Smooth muscle cell of the brain vasculature (primary cell): ENCODE measurements at places on chromosomes 13 and 19.

DNA sequence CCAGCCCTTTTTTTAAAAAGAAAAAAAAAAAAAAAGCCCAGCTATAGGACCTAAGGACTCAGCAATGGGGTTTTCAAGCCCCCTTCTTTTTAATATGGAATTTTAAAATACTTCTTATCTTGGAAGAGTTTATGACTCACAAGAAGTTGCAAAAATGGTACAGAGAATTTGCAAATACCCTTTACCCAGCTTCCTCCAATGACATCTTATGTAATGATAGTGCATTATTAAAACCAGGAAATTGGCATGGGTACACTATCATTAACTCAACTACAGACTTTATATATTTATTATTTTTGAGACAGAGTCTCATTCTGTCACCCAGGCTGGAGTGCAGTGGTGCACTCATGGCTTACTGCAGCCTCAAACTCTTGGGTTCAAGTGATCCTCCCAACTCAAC lies 16.1 kb downstream of the TMEM38A start:
- DNase-seq, result no peak

GRCh38 chr13:49183672-49184325 lies 36.3 kb upstream of the MLNR start:
- DNase-seq, result no peak

- no peak for DNase-seq
Observed at GRCh38 chr19:38183251-38183897, 40.6 kb downstream of the DPF1 start.

DNA sequence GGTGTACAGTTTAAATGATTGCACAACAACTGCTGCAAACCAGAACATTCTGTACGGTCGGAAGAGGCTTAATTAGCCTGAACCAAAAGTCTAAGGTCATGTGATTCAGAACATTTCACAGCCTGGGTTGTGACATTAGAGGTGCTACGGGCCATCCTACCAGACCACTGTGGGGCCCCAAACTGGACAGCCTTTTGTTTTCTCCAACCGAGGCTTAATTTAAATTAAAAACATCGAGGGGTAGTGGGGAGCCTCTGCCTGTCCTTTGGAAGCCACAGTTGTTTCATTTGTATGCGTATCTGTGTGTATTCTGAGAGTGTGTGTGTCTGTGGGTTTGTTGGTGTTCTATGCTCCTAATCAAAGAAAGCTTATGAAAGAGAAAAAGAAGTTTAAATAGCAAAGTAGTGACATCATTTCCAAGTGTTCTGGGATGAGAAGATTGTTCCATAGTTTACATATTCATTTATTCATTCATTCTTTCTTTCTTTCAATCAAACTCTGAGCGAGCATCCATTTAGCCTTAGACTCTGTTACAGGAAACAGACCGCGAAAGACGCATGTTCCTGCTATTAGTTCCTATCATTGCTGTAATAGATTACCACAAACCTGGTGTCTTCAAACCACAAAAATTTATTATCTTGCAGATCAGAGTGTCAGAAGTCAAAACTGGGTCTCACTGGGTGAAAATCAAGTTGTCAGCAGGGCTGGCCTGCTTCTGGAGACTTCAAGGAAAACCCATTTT lies 444.8 kb downstream of the FOXO1 start:
- DNase-seq, result no peak

DNA sequence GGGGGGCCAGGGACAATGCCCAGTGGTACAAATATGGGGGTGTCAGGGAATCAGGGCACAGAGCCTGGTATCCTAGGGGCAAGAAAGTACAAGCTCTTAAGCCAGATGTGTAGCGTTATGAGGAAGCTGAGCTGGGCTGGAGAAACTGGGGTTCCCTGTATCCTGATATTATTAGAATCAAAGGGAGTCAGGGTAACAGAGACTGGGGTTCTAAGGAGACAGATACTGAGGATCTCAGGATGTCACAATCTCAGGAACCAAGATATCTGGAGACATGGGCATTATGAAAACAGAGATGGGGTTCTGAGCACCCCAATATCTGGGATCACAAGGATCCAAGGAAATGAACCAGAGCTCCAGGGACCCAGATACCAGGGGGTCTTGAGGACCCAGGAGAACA lies 784 bp downstream of the BCL3 start:
- no peak for DNase-seq

GRCh38 chr19:46958532-46958931 lies 61.1 kb upstream of the NPAS1 start:
- no peak for DNase-seq

DNA sequence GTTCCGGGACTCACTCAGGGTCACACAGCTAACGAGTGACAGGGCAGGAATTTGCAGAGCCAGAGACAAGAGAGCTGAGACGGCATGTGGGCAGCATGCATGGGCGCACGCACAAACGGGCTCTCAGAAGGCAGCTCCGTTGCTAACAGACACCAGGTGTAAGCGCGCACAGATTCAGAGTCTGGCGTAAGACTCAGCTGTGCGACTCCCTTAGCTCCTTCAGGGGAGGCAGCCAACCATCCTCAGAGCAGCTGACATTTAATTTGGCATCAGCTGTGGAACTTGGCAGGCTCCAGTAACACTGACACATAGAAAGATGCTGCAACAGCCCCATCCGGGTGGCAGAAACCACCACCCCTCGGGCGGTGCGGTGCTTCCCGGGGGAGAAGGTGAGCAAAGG lies 7.5 kb upstream of the TM6SF2 start:
- no peak for DNase-seq

DNA sequence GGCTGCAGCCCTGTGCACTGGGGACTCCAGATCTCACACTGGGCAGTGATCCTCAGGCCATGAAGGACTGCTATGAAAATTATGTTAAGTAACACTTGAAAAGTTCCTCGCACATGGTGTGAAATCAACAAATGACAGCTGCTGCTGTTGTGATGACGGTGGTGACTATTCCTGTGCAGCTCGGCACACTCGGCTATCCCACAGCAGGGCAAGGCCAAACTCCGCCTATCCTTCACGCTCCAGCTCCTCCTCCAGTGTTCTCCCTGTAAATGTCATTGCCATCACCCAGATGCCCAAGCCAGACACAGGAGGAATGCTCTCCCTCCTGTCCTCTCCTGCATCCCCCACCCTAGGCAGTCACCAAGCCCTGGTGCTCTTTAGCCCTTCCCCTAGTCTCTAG lies 31.3 kb downstream of the GRIK5 start:
- no peak for DNase-seq

DNA sequence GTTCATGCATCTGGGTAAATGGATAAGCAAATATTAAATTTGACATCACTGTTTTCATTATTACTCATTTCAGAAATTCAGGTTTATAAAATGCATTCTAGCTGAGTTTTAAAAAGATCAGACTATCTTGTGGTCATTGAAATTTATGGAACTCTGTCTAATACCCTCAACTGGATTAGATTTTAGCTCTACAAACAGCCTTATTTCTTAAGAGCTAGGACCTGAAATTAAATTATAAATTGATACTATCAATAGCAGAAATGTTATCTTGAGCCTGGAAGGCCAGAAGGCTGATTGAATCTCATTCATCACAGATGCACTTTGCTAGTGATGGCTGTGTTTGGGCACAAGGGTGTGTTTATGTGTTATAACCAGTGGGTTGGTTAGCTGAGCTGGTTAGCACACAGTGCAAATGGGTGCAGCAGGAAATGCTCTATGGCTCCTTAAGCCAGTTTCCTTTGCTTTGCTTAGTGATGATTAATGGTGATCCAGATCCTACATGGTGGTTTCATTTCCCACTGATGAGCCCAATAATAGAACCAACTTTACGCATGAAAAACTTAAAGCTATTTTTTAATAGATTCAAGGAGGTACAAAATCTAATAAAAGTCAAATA lies 310.8 kb upstream of the KLF12 start:
- no peak for DNase-seq

DNA sequence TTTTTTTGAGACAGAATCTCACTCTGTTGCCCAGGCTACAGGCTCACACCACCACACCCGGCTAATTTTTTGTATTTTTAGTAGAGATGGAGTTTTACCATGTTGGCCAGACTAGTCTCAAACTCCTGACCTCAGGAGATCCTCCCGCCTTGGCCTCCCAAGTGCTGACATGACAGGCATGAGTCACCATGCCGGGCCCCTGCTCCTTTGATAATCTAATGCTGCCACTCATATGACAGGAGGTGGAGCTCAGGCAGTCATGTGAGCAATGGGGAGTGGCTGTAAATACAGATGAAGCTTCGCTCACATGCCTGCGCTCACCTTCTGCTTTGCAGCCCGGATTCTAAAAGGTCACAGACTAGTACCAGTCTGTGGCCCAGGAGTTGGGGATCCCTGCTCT lies 25.1 kb downstream of the ARHGEF18 start:
- DNase-seq, result no peak

DNA sequence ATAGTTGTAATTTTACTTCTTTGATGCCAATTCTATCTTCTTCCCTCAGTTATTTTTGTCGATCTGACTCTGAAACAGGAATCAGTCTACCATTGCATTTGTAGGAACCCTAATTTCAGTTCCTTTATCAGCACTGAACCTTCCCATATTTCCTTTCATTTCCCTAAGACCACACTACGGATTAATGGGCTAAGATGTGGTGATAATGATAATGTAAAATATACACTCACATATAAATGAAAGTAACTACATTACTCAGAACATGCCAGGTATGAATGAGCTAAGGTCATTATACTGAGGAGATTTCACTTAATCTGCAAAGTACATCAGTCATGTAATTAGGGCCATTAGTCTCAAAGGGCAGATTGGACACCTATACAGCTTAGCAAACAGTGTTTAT lies 60.2 kb upstream of the RFC3 start:
- no peak for DNase-seq

DNA sequence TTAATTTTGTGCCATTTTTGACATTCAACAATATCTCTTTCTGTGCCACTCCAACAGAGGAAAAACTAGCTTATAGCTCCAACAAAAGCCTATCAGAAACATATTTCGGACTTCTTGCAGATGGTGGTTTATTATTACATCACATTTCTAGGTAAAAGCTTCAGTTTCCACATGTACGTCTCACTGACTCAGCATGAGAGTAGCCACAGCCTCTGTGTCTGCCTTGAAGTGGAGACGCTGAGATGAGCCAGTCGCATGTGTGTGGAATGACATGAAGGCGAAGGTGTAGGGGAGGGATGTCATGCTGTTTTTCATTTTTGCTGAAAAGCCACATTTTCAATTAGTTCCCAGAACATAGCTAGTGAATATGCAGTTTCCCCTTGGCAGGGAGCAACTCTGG lies 598.6 kb downstream of the EFNB2 start:
- no peak for DNase-seq

DNA sequence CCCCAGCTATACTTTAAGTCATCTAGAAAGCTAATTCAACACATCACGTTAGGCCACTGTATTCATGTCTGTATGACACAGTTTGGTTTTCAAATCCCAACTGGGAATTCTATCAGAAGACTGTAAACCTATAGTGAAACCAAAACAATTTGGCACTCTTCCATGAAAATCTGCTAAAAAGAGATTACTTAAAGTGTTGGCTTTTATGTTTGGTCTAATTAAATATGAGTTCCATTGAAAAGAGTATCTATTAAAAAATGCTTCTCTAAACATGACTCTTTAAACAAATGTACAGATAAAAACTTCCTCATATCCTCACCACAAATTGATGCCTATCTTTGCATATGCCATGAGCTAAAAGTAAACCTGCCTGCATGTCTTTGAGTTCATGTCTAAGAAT lies 25.4 kb downstream of the PCDH9 start:
- no peak for DNase-seq

DNA sequence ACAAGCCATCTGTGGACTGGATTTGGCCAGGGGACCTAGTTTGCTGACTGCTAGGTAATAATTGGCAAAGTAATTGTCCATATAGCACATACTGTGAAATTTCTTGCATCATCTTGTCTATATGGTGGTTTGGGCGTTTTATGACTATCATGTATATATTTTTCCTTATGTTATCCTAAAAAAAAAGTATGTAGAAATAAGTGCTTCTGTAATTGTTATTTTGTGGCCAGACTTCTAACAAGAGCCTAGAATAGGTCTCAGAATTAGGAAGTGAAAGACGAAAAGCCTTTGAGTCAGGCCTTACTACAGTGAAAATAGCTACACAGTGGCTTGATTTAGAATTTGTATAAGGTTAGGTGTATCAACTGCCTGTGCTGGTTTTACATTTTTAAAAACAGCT lies 4.2 kb downstream of the FNDC3A start:
- DNase-seq, result no peak

DNA sequence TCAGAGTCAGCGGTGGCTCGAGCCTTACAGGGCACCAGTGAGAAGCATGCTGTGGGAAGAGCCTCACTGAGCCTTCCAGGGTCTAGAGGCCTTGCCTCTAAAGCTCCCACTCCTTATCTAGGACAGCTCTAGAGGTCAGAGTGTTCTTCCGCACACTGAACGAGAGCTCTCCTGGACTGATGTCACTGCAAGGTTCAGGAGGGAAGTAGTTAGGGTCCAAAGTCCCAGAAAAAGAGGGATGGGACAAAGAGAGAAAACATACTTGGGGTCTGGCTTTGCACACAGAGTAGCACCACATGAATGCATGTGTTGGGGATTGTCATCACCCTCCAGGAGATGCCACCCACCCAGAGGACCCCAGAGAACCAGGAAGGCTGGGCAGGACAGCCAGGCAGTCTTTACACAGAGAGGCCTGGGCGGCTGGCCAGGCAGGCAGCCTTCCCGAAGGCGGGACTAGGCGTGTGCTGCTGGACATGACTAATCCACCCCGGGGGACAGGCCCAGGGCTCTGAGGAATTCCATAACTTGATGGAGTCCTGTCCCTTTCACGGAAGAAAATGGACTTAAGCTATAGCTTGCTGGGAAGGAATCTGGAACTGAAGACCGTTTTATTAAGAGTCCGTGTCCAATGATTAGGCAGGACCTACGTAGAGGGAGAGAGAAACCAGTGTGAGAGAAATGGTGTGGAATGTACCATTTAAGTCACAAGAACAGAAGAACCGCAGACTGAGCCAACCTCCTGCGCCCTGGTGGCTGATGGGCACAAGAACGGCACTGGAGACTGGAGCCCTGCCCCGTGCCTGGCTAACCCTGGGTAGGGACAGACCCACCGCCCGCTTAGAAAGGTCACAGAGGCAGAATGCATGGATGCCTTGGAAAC lies 16.6 kb upstream of the EPHX3 start:
- DNase-seq, result peak; percentile 79

GRCh38 chr19:45047188-45047797 lies 8.4 kb downstream of the CLASRP start:
- no peak for DNase-seq

DNA sequence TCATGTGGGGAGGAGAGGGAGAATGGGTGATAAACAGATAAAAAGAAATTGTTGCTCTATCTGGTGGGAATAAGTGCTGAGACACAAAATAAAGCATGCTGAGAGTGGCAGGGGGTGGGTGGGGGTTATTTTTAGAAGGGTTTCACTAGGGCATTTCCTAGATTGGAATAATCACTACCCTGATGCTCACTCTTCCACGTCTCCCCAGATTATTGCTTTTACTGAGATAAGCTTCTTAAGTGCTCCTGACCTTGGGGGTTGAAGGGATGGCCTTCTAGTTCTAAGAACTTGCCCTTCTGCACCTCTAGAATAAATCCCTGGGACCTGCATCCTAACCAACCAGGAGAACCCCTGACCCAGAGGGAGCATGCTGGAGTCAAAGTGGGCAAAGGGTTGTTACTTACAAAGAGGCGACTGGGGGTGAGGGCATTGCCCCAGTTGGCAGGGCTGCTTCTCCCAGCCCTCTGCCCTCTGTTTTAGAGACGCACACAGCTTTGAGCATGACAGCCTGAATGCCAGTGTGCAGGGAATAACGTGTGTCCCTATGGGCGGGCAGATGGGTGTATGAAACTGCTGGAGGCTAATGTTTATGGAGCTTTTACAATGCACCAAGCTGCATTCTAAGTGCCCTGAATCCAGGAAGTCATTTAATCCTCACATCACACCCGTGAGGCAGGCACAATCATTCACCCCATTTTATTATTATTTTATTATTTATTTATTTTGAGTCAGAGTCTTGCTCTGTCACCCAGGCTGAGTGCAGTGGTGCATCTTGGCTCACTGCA lies 743 bp downstream of the RDH8 start:
- no peak for DNase-seq
